ENCODE measurements at places on chromosomes 2 and 18.
A peak's percentile ranks its signal among the peaks of the same experiment; 100 is the strongest.

DNA sequence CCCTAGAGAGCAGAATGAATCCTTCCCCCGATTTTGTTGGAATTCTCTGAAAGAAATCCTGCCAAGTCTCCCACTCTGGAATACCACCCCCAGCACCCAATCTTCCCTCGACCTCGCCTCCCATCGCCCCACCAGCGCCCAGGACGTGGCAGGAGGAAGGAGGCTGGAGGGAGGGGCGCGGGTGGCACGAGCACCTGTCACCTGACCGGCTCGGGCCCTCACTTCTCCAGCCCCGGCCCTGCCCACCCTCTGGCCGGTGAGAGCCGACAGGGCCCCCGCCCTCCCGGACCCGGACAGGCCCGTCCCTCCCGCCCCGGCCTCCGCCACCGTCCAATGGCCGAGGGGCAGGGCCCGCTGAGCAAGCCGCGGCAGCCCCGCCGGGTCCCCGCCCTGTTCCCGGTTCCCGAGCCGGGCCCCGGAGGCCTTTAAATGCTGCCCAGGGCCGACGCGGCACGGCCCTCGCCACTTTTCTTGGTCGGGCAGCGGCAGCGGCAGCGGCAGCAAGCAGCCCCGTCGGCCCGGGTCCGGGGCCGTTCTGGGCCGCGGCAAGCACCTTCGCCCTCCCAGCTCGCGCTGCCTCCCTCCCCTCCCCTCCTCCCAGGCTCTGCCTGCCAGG, at the start of gene LGALSL:
Gene LGALSL, plus strand, starts transcription at position 393 of the 616 bp plus-strand sequence. CDS start 384 bp downstream, outside the sequence.
- DNase-seq, result peak; percentile 89

GRCh38 chr18:73487966-73488365, 620.2 kb upstream of the NETO1 start:
- no peak for DNase-seq

- no peak for DNase-seq
Measured at GRCh38 chr2:109575373-109575772, 38.4 kb downstream of the SEPTIN10 start.

- peak; percentile 87 for DNase-seq
Measured at GRCh38 chr2:190627448-190628412, 21.2 kb upstream of the NAB1 start.

DNA sequence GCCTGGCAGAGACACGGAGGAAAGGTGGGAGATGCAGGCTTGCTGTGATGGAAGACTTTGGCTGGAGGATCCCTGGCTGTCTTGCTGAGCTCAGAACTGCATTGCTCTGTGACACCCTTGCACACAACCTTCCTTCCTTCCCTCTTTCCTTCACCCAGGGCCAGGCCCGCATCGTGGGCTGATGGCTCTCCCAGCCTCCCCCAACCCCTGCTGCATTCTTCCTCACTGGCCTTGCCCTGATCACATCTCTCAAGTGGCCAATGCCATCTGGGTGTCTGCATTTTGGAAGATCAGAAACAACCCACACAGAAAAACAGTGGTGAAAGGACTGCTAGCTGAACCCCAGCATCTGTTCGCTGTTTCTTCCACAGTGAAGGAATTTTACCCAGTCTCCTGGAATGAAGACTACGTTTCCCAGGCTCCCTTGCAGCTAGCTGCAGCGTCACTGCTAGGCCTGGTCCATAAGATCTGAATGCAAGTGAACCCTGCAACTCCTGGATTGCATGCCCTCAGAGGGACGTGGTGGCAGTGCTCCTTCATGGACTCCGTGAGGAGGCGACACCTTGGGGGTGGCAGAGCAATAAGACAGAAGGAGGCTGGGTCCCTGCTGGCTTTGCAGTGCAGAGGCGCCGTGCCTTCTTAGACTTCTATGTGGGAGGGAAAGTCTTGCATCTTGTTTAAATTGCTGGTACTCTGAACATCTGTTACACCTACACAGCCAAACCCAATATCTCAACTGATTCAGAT, 78.9 kb upstream of the YWHAQ start:
- DNase-seq, result no peak

DNA sequence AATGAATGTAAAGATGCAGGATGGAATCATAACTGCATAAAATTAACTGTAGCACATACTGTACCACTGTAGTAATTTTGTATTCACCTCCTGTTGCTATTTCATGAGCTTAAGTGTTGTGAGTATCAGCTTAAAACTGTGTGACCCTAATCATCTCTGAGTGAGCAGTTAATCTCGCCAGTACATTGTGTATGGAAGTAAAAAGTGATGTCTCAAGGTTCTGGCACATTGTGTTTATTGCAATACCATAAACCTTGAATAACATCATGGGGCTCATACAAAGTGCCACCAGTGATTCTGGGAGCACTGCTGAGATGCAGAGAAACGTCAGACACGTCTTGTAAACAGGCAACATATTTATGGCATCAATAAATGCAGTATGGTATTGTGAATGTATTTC, 124.5 kb downstream of the PMAIP1 start:
- DNase-seq, result no peak

- no peak for DNase-seq
Measured at GRCh38 chr2:45373534-45373933, 237.5 kb downstream of the SRBD1 start.

- no peak for DNase-seq
Measured at GRCh38 chr18:32511147-32511546, 40.5 kb upstream of the GAREM1 start.

- DNase-seq, result no peak
Measured at GRCh38 chr2:135532581-135532980, 1.3 kb downstream of the R3HDM1 start.

- DNase-seq, result no peak
Measured at GRCh38 chr18:73235491-73235890, 367.7 kb upstream of the NETO1 start.

DNA sequence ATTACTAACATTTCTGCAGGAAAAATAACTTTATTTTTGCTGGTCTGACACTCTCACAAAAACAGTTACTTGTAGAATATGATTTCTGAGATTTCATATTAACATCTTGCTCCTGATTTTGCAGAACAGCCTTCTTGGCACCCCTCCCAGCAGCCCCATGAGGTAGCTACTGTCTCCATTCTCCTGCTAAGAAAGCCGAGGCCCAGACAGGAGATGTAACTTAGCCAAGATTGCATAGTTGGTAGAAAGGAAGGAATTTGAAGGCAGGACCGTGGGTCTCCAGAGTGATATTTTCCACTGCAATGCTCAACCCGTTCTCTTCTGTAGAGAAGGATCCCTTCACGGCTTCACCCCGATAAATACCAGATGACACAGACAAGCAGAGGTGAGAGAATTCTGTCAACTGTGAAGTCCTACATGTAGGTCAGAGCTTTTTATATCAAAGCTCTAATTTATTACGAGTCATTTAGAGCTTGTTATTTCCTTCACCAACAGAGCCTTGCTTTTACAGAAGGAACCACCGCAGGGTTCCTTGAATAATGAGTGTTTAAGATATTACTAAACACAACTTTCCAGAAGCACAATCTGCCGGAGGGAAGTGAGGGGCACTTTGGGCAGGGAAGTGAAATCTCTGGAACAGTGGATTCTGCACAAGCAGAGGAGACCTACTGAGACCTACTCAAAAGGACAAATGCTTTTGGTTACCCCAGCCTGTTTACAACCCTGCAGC, 48.0 kb upstream of the MYCN start:
- DNase-seq, result no peak

DNA sequence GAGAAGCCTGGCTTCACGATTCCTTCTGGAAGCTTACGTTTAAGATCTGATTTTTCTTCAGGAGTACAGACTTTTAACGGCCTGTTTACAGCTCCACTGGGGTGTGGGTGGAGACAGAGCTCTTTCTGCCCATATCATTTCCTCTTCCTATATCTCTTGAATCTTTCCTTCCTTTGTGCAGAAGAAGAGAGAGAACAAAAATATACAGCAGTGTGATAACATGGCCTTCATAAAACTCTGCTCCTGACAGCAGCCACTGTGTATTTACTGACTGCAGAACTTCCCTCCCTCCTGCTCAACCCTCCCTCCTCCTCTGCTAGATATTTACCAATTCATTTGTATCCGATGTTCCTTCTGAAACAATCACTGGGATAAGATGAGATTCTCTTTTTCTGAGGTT, 34.1 kb upstream of the REEP1 start:
- DNase-seq, result no peak

DNA sequence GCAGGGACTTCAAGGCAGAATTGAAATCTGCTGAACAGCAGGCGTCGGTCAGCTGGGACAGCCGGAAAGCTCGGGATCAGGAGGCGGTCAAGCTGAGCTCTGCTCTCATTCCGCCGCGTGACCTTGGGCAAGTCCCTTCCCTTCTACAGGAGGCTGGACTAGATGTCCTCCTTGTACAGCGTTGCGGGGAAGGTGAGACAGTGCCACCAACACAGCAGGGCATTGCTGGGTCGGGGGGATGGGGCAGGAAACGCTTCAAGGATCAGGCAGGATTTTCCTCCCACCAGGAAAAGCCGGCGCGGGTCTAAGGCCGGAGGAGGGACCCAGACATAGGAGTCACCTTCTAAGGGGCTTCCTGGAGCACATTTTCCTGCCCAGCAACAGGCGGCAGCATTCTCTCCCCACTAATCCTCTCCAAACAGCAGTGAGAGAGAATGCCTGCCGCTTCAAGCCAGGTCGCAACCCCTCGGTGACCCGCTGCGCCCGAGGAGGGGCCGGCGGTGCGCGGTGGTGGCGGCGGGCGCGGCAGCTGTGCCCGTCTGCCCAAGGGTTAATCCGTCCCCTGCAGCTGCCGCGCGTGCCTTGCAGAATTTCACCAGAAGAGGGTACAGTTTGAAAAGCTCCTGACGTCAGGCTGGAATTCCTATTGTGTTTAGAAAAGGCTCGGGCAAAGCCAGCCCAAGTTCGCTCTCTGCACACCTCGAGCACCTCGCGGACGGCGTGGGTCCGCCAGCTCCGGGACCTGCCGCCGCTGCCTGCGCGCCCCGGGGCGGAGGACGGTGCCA, at the start of gene KCNF1:
Gene KCNF1, plus strand, starts transcription at position 644 of the 785 bp plus-strand sequence. CDS start 493 bp downstream, outside the sequence.
- DNase-seq, result peak; percentile 72

DNA sequence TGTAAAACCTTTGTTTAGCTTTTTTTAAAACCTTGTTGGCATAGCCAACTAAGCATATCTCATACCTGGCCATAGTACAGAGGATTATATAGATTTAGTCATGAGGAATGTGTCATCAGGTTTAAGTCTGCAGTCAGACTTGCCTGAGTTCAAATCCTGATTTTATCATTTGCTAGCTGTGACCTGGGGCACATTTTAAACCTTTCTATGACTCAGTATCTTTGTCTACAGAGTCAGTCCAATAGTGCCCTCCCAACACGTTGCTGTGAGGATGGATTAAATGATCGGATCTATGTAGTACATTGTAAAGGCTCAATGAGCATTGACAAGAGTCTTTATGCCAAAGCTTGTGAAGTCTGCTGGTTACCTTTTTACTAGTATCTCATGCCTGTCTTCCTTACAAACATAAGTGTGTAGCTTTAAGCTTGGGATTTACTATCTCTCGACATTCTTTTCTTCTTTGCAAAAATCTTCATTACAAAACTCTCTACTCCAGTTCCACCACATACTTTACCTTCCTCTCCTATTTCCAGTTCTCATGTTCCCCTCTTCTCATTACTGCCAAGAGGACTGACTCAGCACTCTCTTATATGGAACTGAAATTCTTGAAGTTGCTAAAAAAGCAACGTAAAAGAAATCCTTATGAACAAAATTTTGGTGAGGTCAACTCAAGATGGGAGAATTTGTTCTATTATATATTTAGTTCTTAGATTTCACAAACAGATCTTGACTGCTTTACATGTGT, 68.1 kb upstream of the RBMS1 start:
- no peak for DNase-seq

DNA sequence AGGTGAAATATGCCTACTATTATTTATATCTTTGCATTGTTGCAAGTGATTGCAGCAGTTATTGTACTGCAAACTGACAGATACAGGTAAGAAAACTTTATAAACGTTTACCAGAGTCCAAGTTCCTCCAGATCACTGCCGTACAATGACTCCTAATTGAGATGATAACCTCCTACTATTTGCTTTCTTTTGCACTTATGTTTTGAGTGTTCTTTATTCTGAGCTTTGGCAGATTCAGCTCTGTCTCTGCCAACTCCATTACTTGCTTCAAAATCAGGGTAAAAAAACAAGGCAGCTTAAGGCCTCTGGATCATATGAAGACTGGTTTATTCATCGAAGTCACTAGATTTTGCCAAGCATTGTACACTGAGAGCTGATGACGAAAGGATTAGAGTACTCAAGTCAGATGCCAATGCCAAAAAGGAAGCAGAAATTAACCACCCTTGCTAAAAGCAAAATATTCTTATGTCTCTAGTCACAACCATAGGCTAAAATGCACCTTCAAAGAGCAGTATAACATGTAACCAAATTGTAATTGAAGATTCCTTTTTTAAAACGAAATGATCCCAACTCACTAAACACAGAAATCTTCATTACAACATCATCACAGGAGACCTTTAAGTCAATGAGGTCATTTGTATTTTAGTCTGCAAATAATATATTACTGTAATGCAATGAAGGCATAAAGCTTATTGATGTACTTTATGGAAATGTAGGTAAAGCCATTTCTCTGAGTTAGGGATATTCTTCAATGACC, 10.5 kb upstream of the IKZF2 start:
- no peak for DNase-seq

DNA sequence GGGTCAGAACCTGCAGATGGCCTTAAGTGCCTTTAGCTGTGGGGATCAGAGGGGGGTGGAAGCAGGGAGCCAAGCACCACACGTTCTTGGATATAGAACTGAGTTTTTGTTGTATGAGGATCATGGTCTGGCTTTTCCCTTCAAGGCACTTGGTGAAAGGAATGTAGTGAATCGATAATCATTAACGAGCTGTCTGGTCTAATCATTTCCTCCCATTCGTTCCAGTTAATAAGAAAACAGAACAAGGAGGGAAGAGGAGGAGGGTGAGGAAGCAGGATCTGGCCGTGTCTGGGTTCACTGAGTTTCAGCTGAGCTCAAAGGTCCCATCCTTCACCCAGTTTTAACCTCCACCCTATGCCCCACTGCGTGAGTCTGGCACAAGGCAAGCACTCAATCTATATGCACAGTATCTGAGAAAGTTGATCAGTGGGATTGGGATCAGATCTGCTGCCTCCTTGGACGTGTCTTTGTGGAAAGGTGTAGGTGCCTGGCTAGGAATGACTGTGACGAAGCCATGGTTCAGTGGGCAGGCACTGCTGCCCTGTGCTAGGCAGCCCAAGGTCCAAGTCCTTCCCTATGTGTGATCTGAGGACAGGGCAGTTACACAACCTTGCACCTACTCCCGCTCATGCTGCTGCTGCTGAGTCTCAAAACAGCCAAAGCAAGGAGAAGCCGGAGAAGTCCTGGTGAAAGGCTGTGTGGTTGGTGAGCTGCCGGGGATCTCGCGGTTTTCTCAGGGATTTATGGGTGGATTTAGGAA, 54.8 kb downstream of the GALNT14 start:
- DNase-seq, result no peak

GRCh38 chr2:20608666-20609348, 42.1 kb downstream of the HS1BP3 start:
- DNase-seq, result no peak

DNA sequence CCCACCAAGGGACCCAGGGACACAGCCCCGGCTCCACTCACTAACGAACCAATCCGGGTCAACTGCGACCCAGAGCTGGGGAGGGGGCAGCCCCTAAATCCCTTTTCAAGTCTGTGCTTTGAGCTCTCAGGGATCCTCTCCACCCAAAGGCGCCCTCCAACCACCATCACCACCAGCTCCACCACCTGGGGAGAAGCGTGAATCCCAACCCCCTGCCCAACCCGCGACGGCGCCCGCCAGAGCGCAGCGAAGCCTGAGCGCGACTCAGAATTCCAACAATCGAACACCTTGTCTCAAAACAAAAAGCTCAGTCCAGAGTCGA, 497 bp downstream of the DSC3 start:
- no peak for DNase-seq

Data from left forelimb (tissue), 1 donor.